Fibroblast of skin of back (primary cell): ENCODE measurements at places on chromosomes 1 and 21.

GRCh38 chr1:217484871-217485270 lies 146.0 kb downstream of the GPATCH2 start:
- no peak for DNase-seq

- no peak for DNase-seq
Observed at GRCh38 chr1:76352741-76353435, 278.3 kb downstream of the ST6GALNAC3 start.

DNA sequence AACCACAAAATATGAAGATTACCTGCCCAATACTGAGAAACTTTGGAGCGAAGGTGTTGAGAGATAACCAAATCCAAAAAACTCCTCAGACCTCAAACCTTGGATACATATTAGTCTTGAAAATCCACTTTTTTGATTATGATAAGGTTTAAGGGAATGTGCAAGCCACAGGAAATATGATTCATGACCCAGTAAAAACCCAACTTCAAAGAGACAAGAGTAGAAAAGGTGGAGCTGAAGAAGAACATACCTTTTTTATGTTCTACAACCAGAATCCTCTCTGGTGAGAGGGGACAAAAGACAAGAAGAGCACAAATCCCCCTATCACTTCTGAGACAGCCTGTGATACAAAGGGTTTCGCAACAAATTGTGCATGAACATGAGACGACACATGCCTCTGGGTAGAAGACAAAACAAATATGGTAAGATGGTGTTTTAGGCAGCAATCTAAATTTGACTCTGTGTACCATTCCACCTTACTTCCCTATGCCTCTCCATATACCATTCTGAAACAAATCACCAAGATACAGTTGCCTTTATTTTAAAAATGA lies 37.3 kb downstream of the COL24A1 start:
- peak; percentile 7 for DNase-seq

- no peak for DNase-seq
Observed at GRCh38 chr1:33074193-33074945, 6.6 kb upstream of the AZIN2 start.

DNA sequence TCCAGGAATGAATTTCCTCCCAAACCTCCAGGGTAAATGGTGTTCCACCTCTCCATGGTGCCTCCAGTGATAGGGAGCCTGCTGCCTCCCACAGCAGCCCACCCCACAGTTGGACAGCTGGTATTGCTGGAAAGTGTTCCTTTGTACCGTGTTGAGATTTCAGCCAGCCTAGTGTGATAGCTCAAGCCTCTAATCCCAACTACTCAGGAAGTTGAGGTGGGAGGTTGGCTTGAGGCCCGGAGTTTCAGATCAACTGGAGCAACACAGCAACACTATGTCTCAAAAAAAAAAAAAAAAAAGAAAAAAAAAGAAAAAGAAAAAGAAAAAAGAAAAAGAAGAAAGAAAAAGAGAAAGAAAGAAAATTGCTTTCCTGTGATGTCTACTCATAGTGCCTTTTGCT lies 96.1 kb downstream of the CHD1L start:
- no peak for DNase-seq

DNA sequence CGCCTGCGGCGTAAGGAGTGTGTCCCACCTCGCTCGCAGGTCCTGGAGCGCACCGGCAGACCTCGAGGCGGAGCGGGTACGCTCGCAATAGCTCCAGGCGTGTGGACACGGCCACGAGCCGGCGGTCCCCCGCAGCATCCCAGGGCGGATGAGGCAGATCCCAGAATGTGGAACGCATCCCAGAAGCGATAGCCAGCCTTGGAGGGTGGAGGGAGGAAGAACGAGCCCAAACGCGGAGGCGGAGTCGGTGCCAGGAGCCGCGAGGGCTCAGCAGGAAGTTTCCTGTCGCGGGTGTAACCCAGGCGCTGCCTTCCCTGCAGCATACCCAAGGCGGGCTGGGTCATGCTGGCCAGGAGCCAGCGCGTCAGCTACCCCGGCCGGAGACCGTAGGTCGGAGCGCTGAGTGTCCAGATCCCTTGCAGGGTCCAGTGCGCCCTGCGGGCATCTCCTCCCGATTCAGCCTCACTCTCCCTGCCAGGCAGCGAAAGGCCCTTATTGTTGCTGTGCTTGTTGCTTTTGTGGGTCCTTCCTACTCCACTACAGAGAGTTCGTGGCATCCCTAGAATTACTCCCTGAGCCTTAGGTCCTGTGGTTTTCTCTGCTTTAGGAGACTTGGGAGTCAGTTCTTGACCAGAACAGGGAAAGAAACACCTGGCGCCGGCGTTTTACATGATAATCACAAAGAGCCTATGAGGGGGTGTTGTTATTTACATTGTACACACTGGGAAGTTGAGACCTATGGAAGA lies 27.7 kb downstream of the STYXL2 start:
- peak; percentile 24 for DNase-seq

- DNase-seq = no peak
Observed at GRCh38 chr1:5370311-5370710, 621.9 kb downstream of the NPHP4 start.

GRCh38 chr1:21930080-21930571 lies 7.0 kb downstream of the HSPG2 start:
- no peak for DNase-seq

- DNase-seq = no peak
Observed at GRCh38 chr1:30774550-30775432, 17.2 kb upstream of the LAPTM5 start.

DNA sequence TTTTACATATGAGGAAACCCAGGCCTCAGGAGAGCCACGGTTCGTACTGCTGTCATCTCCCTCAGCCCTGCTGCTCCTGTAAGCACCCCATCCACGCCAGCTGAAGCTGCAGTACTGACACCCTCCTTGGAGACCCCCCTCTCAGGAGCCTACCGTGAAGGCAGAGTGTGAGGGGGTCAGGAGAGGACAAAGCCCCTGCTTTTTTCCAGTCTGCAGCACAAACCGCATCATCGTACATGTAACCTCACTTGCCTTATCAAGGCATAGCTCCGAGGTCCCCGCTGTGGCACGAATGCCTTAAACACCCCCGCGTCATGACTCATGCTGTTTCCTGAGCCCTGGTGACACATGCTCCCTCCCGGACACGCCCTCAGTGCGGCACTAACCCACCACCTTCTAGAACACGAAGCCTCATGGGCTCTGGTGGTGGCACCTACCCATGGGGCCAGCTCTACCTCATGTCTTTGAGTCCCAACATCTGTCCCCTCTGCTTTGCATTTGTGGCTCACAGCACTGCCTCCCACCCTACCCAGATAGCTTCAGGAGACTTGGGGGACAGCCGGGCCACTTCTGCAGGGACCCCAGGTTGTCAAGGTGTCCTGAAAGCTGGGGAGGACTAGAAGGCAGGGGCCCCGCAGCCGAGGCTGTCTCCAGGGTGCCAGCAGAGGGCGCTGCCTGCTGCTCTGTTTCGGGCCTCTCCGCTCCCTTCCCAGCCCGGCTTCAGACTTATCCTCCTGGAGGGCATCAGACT lies 4.9 kb downstream of the SH3BGRL3 start:
- DNase-seq = peak; percentile 97

GRCh38 chr1:212920896-212921295 lies 29.4 kb upstream of the VASH2 start:
- DNase-seq = no peak

GRCh38 chr1:29414086-29414485 lies 177.8 kb downstream of the PTPRU start:
- no peak for DNase-seq
